Fibroblast of skin of abdomen (primary cell): ENCODE measurements at places on chromosomes 6 and 20.

GRCh38 chr20:59173938-59174491, 10.4 kb downstream of the ZNF831 start:
- DNase-seq: no peak

- no peak for DNase-seq
These were observed 5.5 kb downstream of the FOXQ1 start for GRCh38 chr6:1317302-1317815.

DNA sequence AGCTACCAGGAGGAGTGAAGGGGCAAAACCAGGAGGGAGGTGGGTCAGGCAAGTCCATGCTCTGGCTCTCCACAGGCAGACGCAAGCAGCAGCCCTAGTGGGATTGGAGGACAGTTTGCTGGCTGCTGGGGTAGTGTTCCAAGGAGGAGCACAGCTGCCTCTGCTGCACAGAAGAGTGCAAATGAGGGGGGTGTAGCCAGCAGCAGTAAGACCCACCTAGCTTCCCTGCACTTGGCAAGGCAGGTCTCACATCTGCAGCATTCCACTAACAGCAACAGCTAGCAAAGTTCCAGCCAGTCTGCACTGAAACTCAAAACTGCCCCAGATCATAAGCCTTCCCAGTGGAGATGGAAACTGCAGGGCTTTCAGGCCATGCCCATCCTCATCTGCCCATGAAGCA, 405.0 kb downstream of the UTRN start:
- no peak for DNase-seq

GRCh38 chr6:23608931-23609435, 517.0 kb upstream of the NRSN1 start:
- peak; percentile 29 for DNase-seq

DNA sequence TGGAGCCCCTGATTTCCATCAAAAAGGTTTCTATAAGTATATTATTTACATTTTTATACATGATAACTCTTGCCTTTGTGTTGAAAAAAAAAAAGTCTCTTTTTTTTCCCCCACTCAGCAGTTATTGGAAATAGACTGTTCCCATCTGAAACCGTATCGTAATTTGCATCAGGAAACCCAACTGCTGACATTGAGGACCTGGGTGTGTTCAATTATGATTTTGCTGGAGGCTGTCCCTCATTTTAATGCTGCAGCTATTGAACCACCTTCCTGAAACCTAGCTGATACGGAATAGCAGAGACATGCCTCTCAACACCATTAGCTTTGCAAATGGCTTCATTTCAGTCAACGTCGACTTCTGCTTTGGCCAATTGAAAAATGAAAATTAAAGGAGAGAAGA, 98.9 kb downstream of the ZNF217 start:
- no peak for DNase-seq

GRCh38 chr6:129749749-129750120, 39.8 kb upstream of the ARHGAP18 start:
- peak; percentile 86 for DNase-seq
